NCI-H460 (cell line): ENCODE measurements at places on chromosomes 1 and 21.

DNA sequence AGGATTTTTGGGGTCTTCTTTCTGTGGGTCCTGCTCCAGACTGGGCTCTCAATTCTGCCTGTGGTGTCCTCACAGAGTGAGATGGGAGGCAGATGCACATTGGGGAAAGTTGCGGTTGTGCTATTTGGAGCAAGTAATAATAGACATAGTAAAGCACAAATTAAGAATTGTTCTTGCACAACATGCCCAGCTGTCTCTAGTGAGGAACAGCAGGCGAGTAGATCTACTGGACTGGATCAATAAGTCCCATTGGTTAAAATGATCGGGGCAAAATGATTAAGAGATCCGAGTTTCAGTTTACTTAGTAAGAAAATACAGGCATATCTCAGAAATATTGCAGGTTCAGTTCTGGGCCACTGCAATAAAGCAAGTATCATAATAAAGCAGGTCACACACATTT, 448.3 kb upstream of the PROX1 start:
- no peak for DNase-seq

DNA sequence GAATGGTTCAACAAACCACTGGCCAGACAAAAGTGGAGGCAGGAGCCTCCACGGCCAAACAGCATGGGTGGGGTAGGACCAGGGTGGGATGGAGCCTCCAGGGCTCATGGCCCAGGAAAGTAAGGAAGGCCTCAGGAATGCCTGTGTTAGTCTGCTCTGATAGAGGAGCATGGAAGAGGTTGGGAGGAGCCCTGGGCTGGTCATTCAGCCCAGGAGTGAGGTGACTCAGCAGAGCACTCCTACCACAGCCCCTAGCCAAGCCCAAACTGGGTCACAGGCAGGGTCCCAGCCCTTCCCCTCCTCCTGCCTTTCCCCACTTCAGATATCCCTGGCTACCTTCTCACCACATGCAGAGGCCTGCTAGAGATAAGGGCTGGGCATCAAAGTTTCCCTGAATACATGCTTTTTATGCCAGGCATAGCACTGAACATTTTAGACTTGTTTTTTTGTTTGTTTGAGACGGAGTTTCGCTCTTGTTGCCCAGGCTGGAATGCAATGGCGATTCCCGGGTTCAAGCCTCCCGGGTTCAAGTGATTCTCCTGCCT, 3.1 kb upstream of the SHISA4 start:
- DNase-seq, result peak; percentile 29

- DNase-seq, result no peak
Observed at GRCh38 chr1:24304763-24305162, 14.4 kb upstream of the GRHL3 start.

DNA sequence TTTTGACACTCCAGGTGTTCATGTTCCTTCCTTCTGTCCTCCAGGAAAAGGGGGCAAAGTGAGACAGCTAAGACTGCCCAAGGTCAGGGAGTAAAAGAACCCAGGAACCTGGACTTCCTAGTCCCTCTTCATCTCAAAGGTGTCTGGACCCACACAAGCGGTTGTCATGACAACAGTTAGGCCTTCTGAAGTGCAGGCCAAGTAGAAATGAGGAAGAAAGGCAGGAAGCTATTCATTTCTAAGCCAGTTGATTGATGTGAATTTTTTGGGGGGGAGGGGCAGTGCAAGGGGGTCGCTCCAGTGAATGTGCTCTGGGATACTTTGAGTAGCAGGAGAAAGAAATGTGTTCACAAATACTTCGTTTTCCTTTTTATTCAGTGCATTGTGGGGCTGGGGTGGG, 114.3 kb downstream of the NAV1 start:
- no peak for DNase-seq

DNA sequence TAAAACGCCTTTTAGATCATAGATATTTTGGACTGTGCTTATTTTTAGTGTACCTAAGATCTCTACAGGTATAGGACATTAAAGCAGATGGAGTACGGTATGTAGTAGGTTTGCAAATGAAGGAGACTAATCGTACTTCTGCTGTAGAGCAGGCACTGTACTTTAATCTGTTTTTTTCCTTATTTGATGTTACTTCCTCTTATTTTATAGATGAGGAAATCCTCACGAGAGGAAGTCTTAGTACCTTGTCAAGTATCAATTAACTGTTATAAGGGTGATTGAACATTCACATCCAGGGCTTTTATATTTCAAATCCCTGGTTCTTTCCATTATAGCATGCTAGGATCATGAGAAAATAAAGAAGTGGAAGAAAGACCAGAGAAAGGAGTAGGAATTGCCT, 41.1 kb downstream of the CACHD1 start:
- no peak for DNase-seq

- DNase-seq, result no peak
Observed at GRCh38 chr1:69258842-69259241, 308.9 kb upstream of the LRRC7 start.

DNA sequence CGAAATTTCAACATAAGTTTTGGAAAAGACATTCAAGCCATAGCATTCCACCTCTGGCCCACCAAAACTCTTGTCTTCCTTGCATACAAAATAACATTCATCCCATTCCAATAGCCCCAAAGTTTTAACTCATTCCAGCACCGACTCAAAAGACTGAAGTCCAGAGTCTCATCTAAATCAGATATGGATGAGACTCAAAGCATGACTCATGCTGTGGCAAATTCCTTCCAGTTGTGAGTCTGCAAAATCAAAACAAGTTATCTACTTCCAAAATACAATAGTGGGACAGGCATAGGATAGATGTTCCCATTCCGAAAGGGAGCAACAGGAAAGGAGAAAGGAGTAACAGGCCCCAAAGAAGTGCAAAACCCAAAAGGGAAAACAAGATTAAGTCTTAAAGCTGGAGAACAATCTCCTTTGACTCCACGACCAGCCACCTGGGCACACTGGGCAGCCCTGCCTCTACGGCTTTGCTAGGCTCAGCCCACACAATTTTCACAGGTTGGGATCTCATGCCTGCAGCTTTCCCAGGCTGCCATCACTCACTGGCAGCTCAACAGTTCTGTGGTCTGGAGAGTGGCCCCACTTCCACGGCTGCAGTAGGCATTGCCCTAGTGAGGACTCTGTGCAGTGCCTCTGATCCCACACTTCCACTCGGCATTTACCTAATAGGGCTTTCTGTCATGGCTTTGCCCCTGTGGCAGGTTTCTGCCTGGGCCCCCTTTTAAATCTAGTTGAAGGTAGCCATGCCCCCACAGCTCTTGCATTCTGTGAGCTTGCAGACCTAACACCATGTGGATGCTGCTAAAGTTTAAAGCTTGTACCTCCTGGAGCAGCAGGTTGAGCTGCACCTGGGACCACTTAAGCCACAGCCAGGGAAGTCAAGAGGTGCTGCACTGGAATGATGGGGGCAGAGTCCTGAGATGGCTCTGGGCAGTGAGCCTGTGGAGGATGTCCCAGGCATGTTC, 51.0 kb downstream of the RUNX3 start:
- DNase-seq, result no peak

GRCh38 chr1:246153796-246154212, 353.3 kb downstream of the SMYD3 start:
- DNase-seq, result no peak

- DNase-seq, result no peak
Observed at GRCh38 chr1:22903113-22903512, 69.6 kb downstream of the LACTBL1 start.

DNA sequence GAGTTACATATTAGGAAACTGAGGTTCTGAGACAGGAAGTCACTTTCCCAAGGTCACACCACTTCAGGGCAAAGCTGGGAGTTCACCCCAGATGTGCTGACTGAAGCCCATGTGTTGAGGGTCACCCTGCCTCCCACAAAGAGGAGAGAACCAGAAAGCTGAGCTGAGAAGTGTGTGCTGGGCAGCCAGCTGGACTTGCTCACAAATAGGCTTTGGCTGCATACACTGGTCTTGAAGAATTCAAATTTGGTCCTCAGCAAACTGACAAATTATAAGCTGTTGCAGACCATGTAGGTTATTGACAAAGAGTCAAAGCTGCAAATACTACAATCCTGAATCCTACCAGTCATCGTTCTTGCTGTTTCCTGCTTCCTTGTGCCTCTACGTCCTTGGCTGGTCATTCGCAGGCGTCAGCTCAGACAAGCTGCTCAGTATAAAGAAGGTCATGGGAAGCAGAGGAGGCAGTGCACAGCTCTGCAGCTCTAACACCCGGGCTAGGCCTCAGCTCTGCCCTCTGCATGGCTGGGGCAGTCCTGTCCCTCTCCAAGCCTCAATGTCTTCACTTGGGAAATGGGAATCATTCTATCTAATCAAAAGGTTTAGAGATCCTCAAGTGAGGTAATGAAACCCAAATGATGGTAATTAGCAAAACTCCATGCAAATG, 40.0 kb downstream of the CDCP2 start:
- no peak for DNase-seq

GRCh38 chr21:33123374-33124123, 53.6 kb downstream of the OLIG1 start:
- DNase-seq, result no peak

DNA sequence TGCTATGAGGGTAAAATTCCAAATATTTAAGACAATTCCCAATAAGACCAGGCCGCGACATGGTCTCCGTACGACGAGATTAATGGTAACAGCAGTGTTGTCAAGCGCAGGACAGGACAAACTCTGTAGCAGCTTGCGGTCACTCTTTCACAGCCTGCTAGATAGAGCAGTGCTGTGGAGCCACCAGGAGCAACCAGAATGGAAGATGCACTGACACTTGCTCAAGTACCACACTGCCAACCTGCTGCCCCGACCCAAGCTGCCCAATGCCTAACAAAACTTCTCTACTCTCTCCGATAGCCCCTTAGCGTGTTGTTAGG, 636 bp downstream of the WARS2 start:
- no peak for DNase-seq

- DNase-seq, result no peak
Observed at GRCh38 chr1:238404921-238405320, 514.2 kb upstream of the ZP4 start.

- DNase-seq, result no peak
Observed at GRCh38 chr1:1973716-1974642, 29.6 kb downstream of the CFAP74 start.

- no peak for DNase-seq
Observed at GRCh38 chr1:78348496-78349284, 142.1 kb upstream of the PTGFR start.

DNA sequence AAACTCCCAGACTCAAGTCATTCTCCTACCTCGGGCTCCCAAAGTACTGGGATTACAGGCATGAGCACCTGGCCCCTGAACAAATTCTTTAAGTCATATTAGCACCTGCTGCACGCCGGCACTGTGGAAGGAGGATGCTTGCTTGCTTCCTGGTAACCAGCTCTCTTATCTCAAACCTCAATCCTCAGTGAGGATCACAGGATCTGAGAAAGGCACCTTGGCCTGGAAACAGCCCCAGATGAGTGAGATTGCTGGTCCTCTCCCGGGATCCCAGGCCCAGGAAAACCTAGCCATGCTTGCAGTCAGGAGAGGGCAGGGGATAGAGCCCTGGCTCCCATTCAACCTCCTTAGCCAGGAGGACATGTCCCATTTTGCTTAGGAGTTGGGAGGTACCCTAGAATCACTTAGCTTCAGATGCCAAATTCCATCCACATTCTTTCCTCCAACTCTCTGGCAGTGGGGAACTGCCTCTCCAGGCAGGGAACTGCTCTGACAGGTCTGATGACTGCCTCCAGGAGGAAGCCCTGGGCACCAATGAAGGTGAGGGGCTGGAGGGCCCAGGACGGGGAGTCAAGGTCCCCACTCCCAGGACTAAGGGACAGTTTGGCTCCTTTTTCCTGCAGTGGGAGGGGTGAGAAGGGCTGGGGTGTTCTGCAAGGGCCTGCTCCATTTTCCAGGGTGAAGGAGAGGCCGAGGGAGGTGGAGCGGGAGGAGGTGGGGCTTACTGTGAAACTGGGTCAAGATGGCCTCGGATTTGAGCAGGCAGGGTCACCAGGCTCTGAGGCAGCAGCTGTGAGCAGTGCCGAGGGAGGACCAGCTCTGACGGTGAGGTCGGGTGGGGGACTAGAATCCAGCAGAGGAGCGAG, 9.5 kb downstream of the GPR37L1 start:
- DNase-seq, result no peak

DNA sequence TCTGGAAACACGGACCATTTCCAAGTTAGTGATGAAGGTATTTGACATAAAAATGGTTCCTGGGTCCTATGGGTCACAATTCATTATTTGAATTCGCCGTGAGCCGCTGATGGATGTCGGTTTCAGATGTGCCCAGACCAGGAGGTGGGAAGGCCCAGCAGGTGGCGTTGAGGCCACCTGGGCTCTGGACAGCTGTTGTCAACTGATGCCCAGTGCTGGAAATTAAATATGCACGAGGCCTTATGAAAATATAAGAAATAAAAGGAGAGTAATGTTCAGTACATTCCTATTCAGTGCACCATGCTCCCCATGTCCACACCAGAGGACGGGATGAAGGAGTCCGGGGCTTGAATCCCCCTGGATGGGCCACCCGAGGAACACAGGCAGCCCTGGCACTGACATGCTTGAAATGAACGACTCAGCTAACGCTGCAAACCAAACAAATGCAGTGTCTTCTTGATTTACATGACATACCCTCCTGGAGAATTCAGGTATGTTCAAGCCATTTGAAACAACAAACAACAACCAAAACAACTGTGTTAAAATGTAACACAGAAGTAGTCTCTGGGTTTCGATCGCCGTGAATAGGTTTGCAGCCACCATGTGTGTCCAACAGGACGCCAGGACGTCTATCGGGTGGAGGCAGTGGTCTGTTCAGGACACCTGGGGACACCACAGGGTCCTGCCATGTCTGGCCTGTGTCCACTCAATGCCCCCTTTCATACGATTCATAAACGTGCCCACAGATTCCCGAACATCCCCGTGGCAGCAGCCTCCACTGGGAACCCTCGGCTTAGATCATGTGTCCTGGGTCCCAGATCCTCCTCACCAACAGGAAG, 6.1 kb downstream of the TFF3 start:
- DNase-seq, result no peak

- DNase-seq, result no peak
Observed at GRCh38 chr1:180642781-180643180, 11.0 kb downstream of the XPR1 start.

GRCh38 chr1:17031436-17031835, 19.7 kb upstream of the ATP13A2 start:
- DNase-seq, result no peak

DNA sequence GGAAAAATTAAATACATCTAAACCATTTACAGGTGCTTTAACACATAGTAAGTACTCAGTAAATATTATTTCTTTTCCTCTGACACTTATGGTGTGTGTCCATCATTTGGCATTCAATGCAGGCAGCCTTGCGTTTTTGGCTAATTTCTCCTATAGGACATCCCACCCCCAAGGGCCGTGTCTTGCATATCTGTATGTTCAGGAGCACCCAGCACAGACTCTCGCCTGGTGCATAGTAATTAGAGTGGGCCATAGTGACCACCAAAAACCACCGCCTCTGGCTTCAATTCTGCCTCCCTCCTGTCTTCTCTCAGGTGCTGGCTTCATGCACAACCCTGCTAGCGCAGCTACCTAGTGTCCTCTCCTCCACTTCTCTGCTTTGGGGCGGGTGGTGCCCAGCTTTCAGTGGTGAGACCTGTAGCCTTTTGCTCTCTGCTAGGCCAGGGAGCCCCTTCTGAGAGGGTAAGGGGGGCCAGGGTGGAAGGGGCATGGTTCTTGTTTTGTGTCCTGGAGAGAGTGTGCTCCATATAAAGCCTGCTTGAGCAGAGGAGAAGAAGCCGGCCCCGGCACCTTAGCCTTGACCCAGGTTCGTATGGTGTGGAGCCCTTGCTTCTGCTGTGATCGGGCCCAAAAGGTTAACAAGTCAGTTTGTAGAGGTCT, 33.4 kb downstream of the BATF3 start:
- no peak for DNase-seq

GRCh38 chr1:149879556-149879955, 19.8 kb upstream of the BOLA1 start:
- DNase-seq, result no peak

GRCh38 chr1:163770265-163770664, 448.5 kb downstream of the NUF2 start:
- no peak for DNase-seq

- no peak for DNase-seq
Observed at GRCh38 chr21:38922474-38923235, 116.9 kb downstream of the ETS2 start.
